ENCODE measurements at places on chromosomes 2 and 18.

DNA sequence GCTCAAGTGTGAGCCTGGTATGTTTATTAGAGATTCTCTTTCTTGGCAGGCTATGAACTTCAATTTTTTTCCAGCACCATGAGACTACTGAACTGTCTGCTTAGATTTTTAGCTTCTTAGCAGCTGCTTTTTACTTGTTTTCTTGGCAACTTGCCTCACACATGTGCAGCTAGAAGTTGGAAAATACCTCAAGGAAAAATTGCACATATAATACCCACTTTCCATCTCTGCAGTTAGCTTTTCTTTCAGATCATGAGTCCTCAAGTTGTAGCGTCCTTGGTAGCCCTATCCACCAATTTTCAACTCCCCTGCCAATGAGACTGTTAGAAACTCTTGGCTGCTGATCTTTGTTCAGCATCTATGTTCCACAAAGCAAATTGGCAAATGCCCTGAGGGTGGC is 302.1 kb downstream of the HRH4 start:
- no peak for DNase-seq

GRCh38 chr2:45974762-45975408 is 322.3 kb upstream of the EPAS1 start:
- no peak for DNase-seq

GRCh38 chr2:101549371-101549770 is 74.5 kb upstream of the RFX8 start:
- no peak for DNase-seq

DNA sequence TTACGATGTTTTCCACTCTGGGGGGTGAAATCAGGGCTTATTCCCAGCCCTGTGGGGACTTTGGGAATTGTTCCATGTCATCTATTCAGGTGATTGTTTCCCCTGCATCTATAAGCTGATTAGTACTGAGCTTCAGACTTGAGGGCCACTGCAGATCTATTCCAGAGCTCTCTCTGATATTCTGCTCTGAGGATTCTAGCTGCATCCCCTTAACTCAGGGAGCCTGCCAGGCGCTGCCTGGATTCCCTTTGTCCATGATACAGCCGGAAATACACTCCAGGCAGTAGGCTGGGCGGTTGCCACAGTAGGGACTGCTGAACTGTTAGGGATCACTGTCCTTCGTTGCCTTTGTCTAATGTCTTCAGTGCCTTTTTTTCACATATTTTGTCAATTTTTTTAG is 31.3 kb downstream of the PTRHD1 start:
- DNase-seq: no peak

DNA sequence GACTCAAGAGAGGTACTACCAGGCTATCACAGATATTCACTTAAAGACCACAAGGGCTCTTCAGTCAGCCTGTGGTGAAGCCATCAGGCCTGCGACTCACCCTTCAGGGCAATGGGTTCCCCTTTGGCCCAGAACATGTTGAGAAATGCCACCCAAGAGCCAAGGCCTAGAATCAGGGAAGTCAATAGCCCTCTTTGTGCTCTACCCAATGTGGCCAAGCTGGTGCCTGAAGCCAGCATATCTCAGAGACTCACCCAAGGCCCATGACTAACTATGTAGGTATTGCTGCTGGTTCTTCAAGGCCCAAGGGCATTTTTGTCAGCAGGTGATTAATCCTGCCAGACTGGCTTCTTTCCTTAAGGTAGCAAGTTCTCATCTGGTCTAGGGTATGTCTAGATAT is 338.9 kb upstream of the SETBP1 start:
- DNase-seq: no peak

DNA sequence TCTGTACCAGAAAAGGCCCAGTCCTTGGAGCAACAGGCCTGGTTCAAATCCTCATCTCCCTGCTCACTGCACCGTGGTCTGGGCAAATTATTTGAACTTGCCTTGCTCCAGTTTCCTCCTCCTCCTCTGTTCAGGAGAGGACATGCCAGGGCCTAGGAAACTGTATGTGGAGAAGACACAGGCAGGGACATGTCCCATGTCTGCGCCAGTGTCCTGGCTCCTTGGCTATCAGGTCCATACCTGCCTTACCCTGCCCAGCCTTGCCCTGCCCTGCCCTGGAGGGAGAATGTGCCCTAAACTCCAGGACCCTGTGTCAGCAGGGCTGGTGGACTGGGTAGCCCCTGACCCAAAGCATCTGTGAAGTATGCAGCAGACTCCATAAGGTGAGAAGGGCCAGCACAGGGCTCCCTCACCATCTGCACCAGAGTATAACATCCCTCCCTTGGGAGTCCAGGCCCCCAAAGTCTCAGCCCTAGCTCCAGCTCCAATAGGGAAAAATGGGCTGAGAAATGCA is 165.3 kb downstream of the GALNT1 start:
- no peak for DNase-seq

DNA sequence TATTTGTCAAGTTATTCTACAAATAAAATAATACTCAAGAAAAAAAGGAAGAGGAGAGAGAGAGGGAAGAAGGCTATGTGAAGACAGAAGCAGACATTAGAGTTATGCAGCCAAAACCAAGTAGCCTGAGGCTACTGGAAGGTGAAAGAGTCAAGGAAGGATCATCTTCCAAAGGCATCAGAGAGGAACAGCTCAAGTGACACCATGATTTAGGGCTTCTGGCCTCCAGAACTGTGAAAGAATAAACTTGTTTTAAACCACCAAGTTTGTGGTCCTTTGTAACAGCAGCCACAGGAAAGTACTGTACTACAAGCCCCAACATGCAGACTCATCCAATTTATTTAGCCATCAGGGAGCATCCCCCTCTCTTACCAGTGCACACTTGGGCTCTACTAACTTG is 788.5 kb upstream of the LRRTM1 start:
- no peak for DNase-seq

- DNase-seq: peak; percentile 69
Observed at GRCh38 chr2:27494284-27494943, 586 bp downstream of the FNDC4 start.

DNA sequence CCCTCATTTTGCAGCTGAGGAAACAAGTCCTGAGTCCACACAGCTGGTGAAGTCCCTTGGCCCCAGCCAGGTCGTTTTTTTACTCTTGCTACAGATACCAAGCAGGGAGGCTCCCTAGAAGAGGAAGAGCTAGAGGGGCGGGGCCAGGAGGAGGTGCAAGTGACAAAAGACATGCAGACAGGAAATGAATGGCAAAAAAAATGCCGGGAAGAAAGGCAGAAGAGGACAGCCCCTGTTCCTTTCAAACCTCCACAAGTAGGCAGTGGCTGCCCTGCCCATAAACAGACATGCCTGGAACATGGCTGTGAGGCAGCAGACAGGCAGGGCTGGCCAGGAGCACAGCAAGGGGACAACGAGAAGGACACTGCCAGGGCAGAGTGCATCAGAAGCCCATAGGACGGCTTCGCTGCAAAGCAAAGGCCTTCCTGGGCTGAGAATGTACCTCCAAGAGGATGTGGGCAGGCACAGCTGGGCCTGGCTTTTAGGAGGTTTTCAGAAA is 108.7 kb downstream of the ZBTB7C start:
- peak; percentile 85 for DNase-seq

DNA sequence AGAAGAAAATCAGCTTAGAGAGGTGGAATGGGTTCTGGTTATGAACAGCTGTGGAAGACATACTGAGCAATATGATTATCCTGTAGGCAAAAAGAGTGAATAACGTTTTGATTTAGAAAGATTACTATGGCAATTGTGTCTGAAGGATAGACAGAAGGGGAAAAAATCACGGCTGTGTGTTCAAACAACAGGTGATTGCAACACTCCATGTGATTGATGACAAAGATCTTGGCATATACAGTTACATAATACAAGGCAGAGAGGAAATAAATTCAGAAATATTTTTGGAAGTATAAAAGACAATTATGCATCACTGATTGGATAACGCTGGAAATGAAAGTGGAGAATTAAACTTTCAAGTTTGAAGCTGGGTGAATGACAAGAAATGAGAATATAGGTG is 58.5 kb upstream of the KCNJ3 start:
- DNase-seq: no peak

- DNase-seq: no peak
Observed at GRCh38 chr2:158049129-158049855, 52.4 kb upstream of the UPP2 start.

- DNase-seq: no peak
Observed at GRCh38 chr2:36359067-36359466, 3.5 kb downstream of the CRIM1 start.

GRCh38 chr18:78528411-78529258 is 451.0 kb upstream of the SALL3 start:
- no peak for DNase-seq

DNA sequence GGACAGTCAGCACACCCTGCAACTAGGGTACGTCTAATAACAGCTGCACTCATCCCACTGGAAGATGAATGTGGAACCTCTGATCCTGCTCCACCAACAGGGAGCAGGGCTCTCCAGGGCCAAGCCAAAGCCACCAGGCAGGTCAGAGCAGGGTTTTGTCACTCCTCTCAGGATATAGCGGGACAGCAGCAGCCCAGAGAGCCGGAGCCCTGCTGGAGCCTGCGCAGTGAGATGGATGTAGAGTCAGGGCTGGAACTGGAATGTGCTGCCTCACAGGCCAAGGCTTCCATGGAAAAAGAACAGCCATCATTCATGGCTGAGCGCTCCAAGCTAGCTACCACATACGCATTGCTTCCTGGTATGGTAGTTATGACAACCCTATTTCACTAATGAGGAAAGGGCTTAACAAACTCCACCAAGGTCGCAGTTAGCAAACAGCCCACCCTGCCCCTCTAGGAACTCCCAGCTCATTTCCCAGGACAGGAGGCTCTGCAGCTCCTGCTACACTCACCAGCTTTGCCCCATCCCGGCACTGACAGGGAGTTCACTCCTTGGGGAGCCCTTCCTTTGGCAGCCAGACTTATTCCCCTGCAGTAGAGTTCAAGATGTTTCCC is 85.2 kb downstream of the HS1BP3 start:
- peak; percentile 55 for DNase-seq

GRCh38 chr2:215899141-215900074 is 113.9 kb downstream of the MREG start:
- no peak for DNase-seq

DNA sequence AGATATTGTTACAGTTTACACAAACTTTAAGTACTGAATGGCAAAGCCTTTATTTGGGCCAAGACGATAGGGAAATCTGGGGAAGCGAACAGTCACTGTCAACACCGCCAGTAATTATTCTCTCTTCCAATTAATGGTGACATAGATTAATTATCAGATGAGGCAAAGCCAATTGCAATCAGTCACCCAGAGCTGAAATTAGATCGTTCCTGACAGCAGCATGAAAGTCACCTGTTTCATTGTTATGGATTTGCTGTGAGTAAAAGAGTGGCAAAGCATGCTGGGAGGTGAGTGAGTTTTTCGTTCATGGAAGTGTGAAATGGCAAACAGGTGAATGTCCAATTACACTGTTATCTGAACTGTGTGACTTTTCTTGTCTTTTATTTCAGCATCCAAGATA is 164.8 kb upstream of the KLHL14 start:
- no peak for DNase-seq

- no peak for DNase-seq
Observed at GRCh38 chr18:38243291-38243690, 677.7 kb upstream of the CELF4 start.

DNA sequence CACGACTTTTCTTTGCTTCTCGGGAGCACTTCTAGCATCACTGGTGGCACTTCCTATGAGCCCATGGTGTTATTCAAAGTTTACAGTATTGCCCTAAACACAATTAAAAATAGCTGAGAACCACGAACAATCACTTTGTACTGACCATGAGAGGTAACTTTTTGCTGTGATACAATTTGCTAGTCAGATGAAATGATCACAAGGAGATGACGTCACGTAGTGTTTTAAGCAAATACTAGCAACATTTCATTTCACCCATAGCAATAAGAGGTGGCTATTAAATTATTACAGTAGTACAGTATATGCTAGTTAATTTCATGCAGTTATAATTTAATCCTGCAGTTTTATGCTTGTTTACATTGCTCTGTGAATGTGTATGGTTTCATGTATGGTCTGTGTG is 108.9 kb upstream of the DOK6 start:
- no peak for DNase-seq

- no peak for DNase-seq
Observed at GRCh38 chr18:2680216-2680792, 24.8 kb downstream of the SMCHD1 start.

DNA sequence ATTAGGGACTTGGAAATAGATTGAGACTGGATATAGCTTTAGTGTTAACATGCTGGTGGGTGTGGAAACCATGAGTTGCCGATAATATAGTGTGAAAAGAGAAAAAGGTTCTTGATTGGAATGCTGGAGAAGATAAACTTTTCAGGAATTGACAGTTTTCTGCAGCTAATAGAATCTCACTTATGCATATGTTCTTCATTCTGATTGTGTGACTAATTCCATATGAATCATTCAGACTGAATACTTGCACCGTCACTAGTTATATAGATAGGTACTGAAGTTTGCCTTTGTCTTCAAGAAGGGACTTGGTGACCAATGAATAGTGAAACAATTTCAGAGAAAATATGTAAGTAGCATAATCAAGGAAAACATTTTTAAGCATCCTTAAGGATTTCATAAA is 225.7 kb upstream of the FOSL2 start:
- no peak for DNase-seq

- DNase-seq: no peak
Observed at GRCh38 chr2:210162466-210163124, 8.6 kb downstream of the KANSL1L start.

DNA sequence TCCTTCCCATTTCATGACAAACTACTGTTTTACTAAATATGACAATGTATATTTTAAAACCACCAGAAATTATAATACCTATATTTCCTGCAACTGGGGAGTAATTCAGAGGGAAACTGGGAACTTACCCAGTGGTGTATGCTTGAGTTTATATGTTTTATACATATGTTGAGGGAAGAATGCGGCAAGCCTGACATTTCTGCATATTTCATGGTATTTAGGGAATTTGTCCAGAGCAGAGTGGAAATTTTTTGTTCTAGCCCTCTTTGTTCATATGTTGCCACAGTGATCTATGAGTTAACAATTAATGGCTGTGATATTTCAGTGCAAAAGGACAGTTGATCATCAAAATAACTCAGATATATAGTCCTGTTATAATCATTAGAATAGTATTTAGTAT is 230.8 kb upstream of the VWC2L start:
- no peak for DNase-seq

DNA sequence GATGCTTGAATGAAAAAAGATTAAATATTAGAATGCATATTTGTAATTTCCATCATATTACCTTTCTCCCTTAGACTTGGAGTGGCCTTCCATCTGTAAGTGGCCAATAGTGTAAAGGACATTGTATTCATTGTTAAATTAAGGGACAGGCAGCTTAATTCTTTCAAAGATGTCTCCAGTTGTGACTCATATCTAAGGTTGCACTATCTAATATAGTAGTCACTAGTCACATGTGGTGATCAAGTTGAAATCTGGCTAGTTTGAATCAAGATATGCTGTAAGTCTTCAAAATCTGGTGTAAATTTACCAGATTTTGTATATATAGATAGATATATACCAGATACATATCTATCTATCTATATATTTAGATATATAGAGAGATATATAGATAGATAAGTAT is 52.4 kb upstream of the AGPS start:
- DNase-seq: no peak

- peak; percentile 69 for DNase-seq
Observed at GRCh38 chr2:104584393-104584792, 269.5 kb upstream of the POU3F3 start.

- no peak for DNase-seq
Observed at GRCh38 chr2:65922794-65923193, 490.4 kb upstream of the SPRED2 start.

GRCh38 chr2:2368476-2368875 is 37.4 kb upstream of the MYT1L start:
- DNase-seq: no peak

- no peak for DNase-seq
Observed at GRCh38 chr2:131148426-131148825, 43.3 kb downstream of the PLEKHB2 start.

All from endodermal cell (in vitro differentiated cells).